ENCODE measurements at places on chromosomes 12 and 14. TPM values are rescaled to one million over a fixed set of nuclear protein-coding genes. Genes with fewer than 3 reads are reported as not detected.

The KRT75 gene
- total RNA-seq, result not detected

The GPN3 gene
- total RNA-seq, result 46.2 TPM

The PLEKHD1 gene
- 1.2 TPM for total RNA-seq

The CD4 gene
- total RNA-seq, result 0.42 TPM

DNA sequence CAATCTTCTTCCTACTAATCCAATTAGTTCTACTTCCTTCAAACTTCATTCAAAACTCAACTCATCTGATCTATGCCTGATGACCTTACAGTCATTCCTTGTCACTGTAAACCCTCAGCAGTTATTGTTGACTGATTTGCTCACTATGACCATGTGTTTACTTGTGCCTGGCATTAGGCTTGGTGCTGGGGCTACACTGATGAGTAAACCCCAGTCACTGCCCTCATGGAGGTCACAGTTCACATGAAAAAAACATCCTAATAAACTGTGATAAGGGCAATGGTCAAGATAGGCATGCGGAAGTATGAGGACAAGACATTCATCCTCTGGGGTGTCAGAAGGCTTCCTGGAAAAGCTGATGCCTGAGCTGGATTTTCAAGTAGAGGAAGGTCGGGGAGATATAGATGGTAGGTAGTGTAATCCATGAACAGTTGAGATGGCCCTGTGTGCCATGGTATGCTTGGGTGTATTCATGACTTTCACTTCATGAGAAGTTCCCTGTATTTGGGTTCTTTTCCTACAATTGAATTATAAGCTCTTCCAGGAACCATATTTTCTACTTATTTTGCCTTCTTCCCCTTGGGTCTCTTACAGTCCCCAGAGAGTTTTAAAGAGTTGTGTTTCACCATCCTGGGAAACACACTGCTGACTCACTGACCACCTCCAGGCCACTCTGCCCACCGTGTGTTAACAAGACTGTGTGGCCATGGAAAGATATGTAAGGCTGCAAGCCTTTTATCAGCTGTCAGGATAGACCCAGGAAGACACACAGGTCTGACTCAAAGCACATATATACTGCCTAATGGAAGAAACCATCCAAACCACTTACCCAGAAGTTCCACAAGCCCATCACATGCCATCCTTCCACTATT is 38.7 kb upstream of the DUSP6 start:
- no peak for DNase-seq
- H3K27ac ChIP-seq, result no peak overlapping the region
- no peak overlapping the region for H3K4me3 ChIP-seq
- peaks cover 8% of the 10 kb centered on the region for H3K4me1 ChIP-seq
- no peaks in the 10 kb centered on the region for H3K27me3 ChIP-seq

- H3K27me3 ChIP-seq, result no peaks in the 10 kb centered on the region
- H3K27ac ChIP-seq, result no peak overlapping the region
- H3K4me3 ChIP-seq, result no peak overlapping the region
- H3K4me1 ChIP-seq, result no peaks in the 10 kb centered on the region
- H3K36me3 ChIP-seq, result peaks cover 59% of the 10 kb centered on the region
These were observed 12.5 kb downstream of the PRDM4 start for GRCh38 chr12:107748472-107748871.

GRCh38 chr12:25436206-25437030 is 116.7 kb downstream of the LMNTD1 start:
- peaks cover 26% of the 10 kb centered on the region for H3K4me1 ChIP-seq
- no peak overlapping the region for H3K27ac ChIP-seq
- H3K36me3 ChIP-seq, result no peaks in the 10 kb centered on the region
- H3K4me3 ChIP-seq, result peak overlapping the region; percentile 61
- peak; percentile 70 for DNase-seq

DNA sequence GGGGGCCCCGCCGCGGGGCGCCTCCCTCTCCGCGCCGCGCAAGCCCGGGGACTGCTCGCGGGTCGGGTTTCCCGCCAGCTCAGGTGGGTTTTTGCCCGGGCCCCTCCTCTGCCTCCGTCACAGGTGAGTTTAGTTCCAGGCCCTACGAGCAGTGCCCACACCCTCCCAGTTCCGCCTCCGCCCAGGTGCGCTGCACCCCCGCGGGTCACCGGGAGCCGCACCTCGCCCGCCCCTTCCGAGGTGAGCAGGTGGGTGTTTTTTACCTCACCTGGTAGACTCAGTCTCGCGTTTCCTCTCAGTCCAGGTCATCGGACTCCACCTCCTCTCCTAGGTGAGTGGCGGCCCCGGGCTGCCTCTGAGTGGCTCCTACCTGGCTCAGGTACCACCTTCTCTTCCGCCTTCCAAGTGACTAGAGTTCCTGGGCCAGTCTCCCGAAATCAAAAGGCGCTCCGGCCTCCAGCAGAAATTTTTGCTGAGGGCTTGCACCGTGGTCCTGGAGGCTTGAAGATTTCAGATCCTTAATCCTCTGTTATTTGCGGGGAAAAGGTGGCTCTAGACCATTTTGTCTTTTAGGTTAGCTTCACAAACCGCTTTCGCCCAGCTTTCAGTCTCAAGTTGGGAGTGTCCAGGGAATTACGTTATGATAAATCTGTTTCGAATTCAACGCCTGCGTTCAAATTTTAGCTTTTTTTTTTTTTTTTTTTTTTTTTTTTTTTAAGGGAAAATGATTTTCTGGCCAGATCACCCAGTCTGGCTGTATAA is at the start of gene TMEM30B:
TMEM30B (minus strand) TSS at position 153 of the 762 bp plus-strand sequence. CDS start 191 bp downstream, outside the sequence.
- no peak within 1 kb of the TSS for H3K4me3 ChIP-seq
- no peaks in the 10 kb centered on the region for H3K36me3 ChIP-seq
- no peak for DNase-seq
- no peak within 1 kb of the TSS for H3K27ac ChIP-seq
- no peaks in the 10 kb centered on the region for H3K27me3 ChIP-seq

- H3K4me3 ChIP-seq, result no peak overlapping the region
- DNase-seq, result no peak
- H3K27me3 ChIP-seq, result peaks cover 10% of the 10 kb centered on the region
- H3K27ac ChIP-seq, result no peak overlapping the region
- no peaks in the 10 kb centered on the region for H3K36me3 ChIP-seq
These were observed 241.5 kb downstream of the SUDS3 start for GRCh38 chr12:118617611-118618450.

The TSPAN19 gene
- 0.32 TPM for total RNA-seq

The TAS2R9 gene
- not detected for total RNA-seq

The FBXO34 gene
- 26.9 TPM for total RNA-seq

GRCh38 chr12:53399896-53400295 is 19.9 kb downstream of the SP1 start:
- H3K27ac ChIP-seq, result no peak overlapping the region
- DNase-seq, result no peak
- H3K4me3 ChIP-seq, result no peak overlapping the region
- H3K36me3 ChIP-seq, result no peaks in the 10 kb centered on the region

DNA sequence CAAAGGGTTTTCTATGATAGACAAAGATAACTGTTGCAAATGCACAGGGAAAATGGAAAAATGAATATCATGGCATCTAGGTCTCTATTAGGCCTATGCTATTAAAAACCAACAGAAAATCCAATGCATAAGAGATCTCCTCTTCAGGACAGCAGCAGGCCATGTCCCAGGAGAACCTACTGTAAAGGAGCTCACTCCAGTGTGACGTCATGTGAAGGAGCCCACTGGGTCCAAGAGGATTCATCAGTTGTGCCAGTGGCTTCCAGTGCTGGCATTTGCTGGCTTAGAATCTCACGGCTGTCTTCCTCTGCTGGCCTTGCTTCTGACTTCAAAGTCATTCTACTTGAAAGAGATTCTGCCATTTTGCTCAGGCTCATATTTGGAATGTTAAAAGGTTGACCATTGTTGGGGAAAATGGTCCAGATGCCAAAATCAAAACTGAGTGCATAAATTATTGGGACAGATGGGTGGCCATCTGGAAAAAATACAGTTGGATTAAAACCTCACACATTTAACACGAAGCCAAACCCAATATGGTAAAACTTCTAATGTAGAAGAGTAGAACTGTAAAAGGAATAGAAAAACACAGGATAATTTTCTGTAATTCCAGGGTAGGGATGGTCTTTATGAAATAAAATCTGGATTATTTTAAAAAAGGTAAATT is 75.4 kb upstream of the ARID2 start:
- no peaks in the 10 kb centered on the region for H3K27me3 ChIP-seq
- H3K27ac ChIP-seq, result no peak overlapping the region
- no peaks in the 10 kb centered on the region for H3K4me1 ChIP-seq
- H3K36me3 ChIP-seq, result no peaks in the 10 kb centered on the region
- no peak overlapping the region for H3K4me3 ChIP-seq

- no peaks in the 10 kb centered on the region for H3K36me3 ChIP-seq
- no peak overlapping the region for H3K4me3 ChIP-seq
- H3K4me1 ChIP-seq, result peaks cover 4% of the 10 kb centered on the region
These were observed 67.1 kb upstream of the SRSF5 start for GRCh38 chr14:69699748-69700303.

The NAV3 gene
- 7.8 TPM for total RNA-seq

- H3K27ac ChIP-seq, result no peak overlapping the region
- no peaks in the 10 kb centered on the region for H3K36me3 ChIP-seq
- no peaks in the 10 kb centered on the region for H3K27me3 ChIP-seq
- no peak for DNase-seq
These were observed 111.5 kb upstream of the IFNG-AS1 start for GRCh38 chr12:67877727-67878126.

DNA sequence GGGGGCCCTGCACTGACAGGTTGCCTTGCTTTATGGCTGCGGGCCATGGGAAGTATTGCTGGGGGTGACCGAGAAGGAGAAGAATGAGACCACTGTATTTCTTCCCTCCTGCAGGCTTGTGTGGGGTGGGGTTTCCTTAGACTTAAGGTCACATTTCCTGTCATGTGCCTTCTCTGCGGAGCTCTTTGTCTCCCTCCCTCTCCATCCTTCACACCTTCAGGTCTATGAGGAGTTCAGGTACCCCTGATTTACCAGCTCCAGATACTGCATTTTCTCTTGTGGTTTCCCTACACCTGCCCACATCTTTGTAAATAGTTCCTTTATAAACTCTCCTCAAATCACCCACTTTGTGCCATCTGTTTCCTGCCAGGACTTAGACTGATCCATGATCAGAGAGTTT is 3.6 kb downstream of the FNTB start:
- no peak overlapping the region for H3K27ac ChIP-seq
- no peak for DNase-seq

DNA sequence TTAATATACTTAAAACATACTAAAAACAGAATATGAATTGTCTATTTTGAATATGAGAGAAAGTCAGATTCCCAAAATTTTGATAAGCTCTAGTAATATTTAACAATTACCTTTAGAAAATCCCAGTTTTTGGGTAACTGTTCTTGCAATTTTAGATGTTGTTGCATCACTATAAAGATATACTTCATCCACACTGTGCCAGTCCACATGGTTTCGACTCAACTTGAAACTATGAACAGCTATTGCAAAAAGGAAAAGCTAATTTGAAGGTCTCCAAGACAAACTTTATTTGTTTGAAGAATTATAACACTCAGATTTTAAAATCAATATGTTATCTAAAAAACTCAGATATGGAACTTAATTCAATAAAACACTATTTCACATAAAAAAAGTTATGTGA is 59.9 kb downstream of the DDHD1 start:
- H3K27me3 ChIP-seq, result no peaks in the 10 kb centered on the region
- no peaks in the 10 kb centered on the region for H3K4me1 ChIP-seq
- DNase-seq, result no peak
- H3K4me3 ChIP-seq, result no peak overlapping the region
- H3K36me3 ChIP-seq, result no peaks in the 10 kb centered on the region
- H3K27ac ChIP-seq, result no peak overlapping the region

The SERPINA12 gene
- not detected for total RNA-seq

- H3K27ac ChIP-seq, result no peak overlapping the region
- no peaks in the 10 kb centered on the region for H3K4me1 ChIP-seq
- DNase-seq, result no peak
- no peaks in the 10 kb centered on the region for H3K27me3 ChIP-seq
- H3K4me3 ChIP-seq, result no peak overlapping the region
- H3K36me3 ChIP-seq, result no peaks in the 10 kb centered on the region
These were observed 58.5 kb upstream of the TMPO start for GRCh38 chr12:98456576-98457573.

The MFAP5 gene
- not detected for total RNA-seq

The CCDC184 gene
- 0.34 TPM for total RNA-seq

DNA sequence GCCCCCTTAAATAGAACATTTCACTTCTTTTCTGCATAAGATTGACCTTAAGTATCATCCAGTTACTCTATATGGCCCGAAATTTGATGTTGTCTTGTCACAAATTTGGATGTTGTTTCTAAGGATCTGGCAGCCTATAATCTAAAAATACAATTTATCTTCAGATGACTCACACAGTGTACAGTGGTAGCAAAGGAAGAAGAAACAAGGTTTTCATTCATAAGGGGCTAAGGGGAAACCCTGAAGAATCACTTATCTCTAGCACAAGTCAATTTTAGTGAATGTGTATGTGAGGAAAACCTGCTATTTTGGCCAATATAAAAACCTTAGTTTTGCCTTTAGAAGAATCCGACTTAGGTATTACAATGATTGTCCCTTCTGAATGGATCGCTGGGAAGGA is 606.3 kb upstream of the LRFN5 start:
- H3K4me3 ChIP-seq, result no peak overlapping the region
- H3K4me1 ChIP-seq, result no peaks in the 10 kb centered on the region
- no peak for DNase-seq
- no peaks in the 10 kb centered on the region for H3K36me3 ChIP-seq

GRCh38 chr14:105456736-105457617 is 17.6 kb upstream of the CRIP2 start:
- H3K4me1 ChIP-seq, result no peaks in the 10 kb centered on the region
- H3K27me3 ChIP-seq, result no peaks in the 10 kb centered on the region
- H3K4me3 ChIP-seq, result no peak overlapping the region
- H3K27ac ChIP-seq, result no peak overlapping the region
- DNase-seq, result no peak
- peaks cover 11% of the 10 kb centered on the region for H3K36me3 ChIP-seq

DNA sequence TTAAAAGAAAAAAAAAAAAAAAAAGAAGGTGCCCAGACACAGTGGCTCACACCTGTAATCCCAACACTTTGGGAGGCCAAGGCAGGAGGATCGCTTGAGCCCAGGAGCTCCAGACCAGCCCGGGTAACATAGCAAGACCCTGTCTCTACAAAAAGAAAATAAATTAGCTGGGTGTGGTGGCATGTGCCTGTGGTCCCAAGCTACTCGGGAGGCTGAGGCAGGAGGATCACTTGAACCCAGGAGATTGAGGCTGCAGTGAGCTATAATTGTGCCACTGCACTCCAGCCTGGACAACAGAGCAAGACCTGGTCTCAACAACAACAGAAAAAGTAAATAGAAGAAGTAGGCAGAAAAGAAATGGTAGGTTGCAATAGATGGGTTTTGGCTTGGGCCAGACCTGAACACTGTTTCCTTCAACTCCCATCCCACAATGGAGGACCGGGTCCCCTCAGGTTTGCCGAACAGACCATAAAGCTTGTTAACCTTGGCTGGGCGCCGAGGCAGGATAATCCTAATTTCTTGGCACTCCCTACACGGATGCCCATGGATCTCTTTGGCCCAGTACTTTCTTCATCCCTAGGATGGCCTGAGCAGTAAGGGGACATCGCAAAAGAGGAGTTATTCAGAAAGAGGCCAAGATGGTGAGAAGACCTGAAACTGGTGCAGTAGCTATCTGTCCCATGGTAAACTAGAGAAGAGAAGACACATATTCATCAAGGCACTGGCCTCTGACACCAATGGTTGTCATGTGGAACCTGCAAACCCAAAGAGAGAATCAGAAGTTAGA is 165.5 kb upstream of the CCND2 start:
- DNase-seq, result no peak
- H3K4me1 ChIP-seq, result no peaks in the 10 kb centered on the region
- H3K36me3 ChIP-seq, result no peaks in the 10 kb centered on the region
- peaks cover 35% of the 10 kb centered on the region for H3K27me3 ChIP-seq

The TAS2R50 gene
- total RNA-seq, result 0.54 TPM

- H3K36me3 ChIP-seq, result peaks cover 11% of the 10 kb centered on the region
- DNase-seq, result no peak
- H3K27ac ChIP-seq, result no peak overlapping the region
- H3K4me3 ChIP-seq, result no peak overlapping the region
- no peaks in the 10 kb centered on the region for H3K27me3 ChIP-seq
- peaks cover 6% of the 10 kb centered on the region for H3K4me1 ChIP-seq
These were observed 27.2 kb upstream of the MLXIP start for GRCh38 chr12:122051231-122051876.
